NAMALWA (cell line): ENCODE measurements at places on chromosomes 6 and 20.

DNA sequence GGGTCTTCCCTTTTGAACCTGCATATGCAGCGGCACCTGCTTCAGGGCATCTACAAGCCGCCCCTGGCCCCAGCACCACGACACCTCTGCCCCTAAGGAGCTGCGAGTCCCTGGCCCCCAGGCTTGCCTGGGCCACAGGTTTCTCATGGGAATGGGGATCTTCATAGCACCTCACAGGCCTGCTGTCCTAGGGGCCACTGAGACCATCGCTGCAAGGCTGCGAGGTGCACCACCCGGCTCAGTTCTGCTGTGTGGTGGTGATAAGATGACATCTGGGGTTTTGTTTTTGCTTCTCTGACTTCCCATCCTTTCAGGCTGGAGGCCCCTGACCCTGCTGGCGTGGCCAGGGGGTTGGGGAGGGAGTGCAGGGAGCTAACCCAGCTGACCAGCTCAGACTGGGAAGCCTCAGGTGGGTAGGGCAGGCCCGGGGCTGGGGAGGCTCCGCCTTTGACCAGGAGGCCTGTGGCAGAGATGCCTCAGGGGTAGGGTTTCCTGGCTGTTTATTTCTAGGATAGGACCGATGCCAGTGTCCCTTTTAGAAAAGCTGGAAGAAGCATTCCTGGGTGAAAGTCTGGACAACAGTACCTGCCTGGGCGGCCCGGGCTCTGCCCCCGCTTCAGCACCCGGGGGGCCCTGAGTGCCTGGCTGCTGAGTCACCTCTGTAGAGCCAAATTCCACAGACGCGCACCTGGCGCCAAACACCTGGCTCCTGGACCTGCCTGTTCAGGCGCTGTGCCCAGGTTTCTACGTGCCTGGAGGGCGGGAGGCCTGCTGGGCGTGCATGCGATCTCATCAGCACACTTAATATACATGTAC is 264.7 kb downstream of the DLL1 start:
- DNase-seq = no peak

GRCh38 chr6:170043881-170044790 is 246.7 kb downstream of the DLL1 start:
- DNase-seq = no peak

- DNase-seq = no peak
Observed at GRCh38 chr6:158003910-158004700, 22.4 kb downstream of the SYNJ2 start.

DNA sequence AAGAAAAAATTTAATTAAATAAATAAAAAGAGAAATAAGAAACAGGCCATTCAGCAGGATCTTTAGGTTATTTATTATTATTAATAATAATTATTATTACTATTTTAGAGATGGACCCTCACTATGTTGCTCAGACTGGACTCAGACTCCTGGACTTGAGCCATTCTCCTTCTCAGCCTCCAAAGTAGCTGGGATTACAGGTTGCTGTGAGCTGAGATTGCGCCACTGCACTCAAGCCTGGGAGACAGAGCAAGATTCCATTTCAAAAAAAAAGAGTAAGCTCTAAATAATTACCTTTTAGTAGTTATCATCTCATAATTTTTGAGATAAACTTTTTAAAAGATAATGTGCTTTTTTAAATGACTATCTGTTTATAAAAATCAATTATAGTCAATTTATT is 1102.8 kb upstream of the GJE1 start:
- no peak for DNase-seq

GRCh38 chr6:90860822-90861601 is 274.1 kb upstream of the MAP3K7 start:
- peak; percentile 52 for DNase-seq

DNA sequence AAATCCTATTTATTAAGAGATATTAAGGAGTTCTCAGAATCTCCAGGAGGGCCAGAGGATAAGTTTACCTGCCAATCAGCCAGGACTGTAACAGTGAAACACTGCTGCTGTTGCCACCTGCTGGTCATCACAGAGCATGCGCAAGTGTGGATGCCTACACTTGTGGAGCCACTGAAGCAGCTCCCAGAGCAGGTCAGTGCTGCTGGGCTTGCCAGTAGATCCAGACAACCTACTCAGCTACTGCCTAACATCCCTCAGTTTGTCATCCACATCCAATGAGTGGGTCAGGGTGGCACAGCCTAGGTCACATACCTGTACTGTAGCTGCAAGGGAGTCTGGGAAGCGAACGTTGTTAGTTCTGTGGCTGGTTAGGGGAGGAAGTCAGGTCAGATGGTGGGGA is 18.3 kb upstream of the NHSL1 start:
- DNase-seq = peak; percentile 68

DNA sequence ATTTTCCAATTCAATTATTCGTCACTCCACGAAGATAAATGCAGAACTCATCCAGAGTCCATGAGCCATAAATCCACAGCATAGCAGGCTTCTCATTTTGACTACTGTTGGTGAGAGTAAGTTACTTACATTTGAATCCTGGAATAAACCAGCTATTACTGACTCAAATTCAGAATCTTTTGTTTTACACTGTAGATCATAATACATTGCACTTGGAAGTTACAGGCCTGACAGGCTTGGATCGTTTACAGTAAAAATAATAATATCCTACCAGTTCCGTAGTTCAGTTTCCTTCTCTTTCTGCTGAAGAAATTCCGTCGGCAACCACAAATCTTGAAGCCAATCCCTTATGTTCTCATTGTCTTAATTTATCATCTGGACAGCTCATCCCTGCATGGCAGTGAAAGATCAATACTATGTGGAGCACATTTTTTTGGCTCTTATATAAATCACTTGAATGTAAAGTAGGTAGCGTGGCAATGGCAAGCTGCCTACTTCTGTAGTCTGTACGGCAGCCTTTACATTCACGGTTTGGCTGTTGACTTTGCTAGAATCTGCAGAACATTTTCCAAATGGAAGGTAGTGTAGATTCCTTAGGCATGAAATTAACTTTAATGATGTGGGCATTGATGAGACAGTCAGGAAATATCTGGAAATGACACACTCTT is 142.9 kb downstream of the WDR27 start:
- DNase-seq = no peak

DNA sequence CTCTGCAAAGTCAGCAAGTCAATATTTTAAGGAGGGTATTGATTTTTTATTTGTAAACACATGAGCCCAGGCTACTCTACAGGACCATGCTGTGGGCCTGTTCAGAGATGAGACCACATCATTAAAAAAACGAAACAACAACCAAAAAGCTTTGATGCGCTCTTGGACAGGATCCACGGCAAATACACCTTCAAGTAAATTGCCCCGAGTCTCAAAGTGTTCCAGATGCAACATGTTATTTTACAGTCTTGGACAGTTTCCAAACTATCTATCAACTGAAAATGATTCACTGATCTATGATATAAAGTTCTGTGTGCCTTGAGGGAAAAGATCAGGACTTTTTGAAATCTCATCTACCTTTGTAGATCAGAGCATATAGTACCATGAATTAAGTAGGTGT is 25.8 kb upstream of the CARMIL1 start:
- DNase-seq = no peak

DNA sequence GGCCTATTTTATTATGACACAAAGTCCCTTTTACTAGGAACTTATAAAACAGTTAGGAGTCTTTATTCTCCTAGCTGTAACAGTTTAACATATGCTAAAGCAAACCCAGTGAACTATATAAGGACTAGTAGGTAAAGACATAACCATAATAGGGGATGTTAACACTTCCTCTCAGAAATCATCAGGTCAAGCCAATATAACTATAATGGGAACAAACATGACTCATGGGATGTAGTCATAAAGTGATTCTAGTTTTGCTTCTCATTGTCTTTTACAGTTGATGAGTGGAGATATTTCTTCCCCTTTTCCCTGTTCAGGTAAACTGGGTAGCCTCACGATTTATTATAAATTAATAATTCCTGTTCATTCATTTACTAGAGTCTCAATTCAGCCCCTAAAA is 9.7 kb downstream of the PTCHD4 start:
- DNase-seq = no peak

- DNase-seq = peak; percentile 35
Observed at GRCh38 chr6:138909511-138909910, 78.5 kb downstream of the REPS1 start.

GRCh38 chr6:105934708-105935107 is 151.4 kb upstream of the PRDM1 start:
- DNase-seq = no peak

GRCh38 chr6:74320074-74320473 is 624.1 kb downstream of the CD109 start:
- no peak for DNase-seq

GRCh38 chr20:46562373-46563169 is 12.1 kb upstream of the OCSTAMP start:
- DNase-seq = peak; percentile 81

DNA sequence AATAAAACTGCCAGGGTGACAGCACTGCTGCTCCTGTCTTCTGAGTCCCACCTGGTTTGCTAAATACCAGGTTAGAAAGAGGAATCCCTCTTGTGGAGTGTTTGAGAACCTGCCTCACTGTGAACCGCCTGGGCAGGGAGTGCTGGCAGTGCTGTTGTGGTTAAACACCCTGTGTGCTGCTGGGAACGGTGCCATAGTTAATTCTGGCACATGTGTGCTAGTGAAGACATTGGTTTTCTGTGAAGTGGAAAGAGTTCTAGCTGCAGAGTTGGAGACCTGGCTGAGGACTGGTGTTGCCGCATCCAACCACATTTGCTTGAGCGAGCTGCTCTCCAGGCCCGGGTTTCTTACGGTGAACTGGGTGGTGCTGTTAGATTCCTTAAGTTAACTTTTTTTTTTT is 72.7 kb downstream of the IGF2R start:
- no peak for DNase-seq

GRCh38 chr20:52160621-52161204 is 30.9 kb downstream of the ZFP64 start:
- no peak for DNase-seq

- DNase-seq = peak; percentile 26
Observed at GRCh38 chr6:36753671-36754405, 56.2 kb downstream of the RAB44 start.

GRCh38 chr6:43242908-43243663 is at the start of gene TTBK1:
TSS of gene TTBK1 (plus strand) at chr6:43243481. CDS start at chr6:43246661, 3,180 bp downstream.
- no peak for DNase-seq

- DNase-seq = no peak
Observed at GRCh38 chr20:1287306-1287705, 21.2 kb downstream of the SNPH start.

GRCh38 chr20:36322131-36322530 is 16.0 kb downstream of the DLGAP4 start:
- DNase-seq = no peak

GRCh38 chr6:158009114-158009891 is 27.6 kb downstream of the SYNJ2 start:
- no peak for DNase-seq

GRCh38 chr6:122798099-122798641 is 9.1 kb downstream of the SMPDL3A start:
- no peak for DNase-seq

DNA sequence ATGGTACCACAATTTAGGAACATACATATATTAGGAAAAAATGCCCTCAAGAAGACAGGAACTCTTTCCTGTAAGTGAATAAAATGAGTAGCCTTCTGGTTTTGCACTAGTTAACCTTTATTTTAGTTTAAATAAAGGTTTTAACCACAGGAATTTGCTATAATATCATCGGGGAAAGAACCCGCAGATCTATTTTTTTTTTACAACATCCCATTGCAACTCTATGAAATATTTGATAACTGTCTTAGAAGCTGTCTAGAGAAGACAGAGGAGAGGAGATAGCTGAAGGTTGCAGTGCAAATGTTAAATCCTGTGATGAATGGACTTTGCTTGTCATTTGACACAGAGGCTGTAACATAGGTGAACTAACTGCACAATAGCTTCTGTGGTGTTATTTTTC is 69.5 kb downstream of the TINAG start:
- DNase-seq = no peak

DNA sequence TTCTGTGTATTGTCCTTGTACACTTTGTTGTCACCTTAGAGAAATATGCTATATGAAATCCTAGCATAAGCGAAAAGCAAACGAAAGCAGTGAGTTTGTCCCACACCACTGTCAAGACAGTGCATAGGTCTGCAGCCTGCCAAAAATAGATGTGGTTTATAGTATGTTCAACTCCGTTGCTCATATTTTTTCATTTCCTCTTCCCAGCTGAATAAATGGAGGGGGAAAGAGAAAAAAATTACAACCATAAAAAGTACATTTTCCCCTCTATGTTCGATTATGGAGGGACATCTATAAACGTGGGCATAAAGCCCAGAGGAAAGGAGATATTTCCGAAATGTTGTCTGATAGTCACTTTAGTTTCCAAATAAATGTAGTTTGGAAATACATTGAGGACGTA is 25.8 kb downstream of the PRL start:
- peak; percentile 57 for DNase-seq

GRCh38 chr6:12371151-12371550 is 81.0 kb downstream of the EDN1 start:
- no peak for DNase-seq

DNA sequence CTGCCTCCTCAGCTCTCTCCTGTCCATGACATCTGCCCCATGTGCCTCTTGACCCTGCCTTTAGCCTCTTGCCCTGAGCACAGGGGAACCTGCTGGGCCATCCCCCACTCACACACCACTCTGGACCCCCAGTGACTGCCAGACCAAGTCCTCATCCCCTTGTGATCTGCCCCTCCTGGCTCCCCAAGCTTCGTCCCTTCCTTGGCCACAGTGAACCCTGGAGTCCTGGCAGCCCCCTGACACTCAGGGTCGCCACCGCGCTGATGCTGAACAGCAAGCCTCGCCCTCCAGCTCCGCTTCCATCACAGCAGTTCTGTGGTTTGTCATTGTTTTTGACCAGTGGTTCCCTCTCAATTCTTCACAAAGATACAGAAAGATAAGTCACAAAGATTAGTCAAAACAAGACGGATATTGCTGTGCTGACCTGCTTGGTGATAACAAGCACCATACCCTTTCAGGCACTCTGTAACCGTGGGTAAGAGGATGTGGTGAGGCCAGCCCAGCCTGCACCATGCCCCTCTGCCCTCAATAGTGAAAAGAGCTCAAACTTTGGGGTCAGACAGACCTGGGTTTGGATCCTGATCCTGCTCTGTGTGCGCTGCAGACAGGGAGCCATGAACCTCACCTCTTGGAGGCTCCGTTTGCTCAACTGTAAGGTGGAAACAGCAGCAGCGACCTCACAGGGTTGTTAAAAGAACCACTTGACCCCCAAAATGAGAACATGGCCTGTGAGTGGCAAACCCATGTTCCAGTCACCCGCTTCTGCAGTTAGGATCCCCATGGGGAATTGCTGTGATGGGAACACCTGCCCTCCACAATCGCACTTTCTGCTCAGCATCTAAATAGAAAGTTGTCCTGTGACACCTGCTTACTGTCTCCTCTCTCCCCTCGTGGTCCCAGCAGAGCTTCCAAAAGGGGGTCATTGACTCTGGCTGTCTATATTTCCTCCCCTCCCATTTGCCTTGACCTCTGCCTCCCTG is 114.5 kb downstream of the TOX2 start:
- no peak for DNase-seq

GRCh38 chr6:12241493-12242175 is 48.5 kb upstream of the EDN1 start:
- no peak for DNase-seq

DNA sequence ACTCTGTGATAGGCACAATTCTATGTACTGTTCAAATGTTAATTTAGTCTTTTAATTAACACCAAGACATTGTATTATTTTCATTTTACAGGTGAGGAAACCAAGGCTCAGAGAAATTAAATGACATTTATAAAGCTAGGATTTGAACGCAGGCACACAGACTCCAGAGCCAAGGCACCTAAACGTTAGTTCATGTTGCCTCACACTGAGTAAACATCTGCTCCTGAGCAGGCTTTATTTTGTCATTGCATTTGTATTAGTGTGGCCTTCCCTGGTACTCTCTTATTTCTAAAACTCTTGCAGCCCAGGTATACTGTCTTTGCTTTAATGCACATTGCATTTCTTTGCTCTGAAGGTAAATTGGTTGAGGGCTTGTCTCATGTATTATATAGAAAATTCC is 263.1 kb upstream of the FLRT3 start:
- DNase-seq = no peak
